Mesangial cell (primary cell): ENCODE measurements at places on chromosomes 16 and 17. TPM values are rescaled to one million over a fixed set of nuclear protein-coding genes. Genes with fewer than 3 reads are reported as not detected.

Gene KRTAP16-1
- not detected in 2 replicates for total RNA-seq

Gene CCL8
- not detected in 2 replicates for total RNA-seq

Gene PMP22
- total RNA-seq = 14.5 and 29.9 TPM in 2 replicates

Gene GPR179
- total RNA-seq = under 0.01 TPM in 1 of 2 replicates, not detected in the other
